ENCODE measurements at places on chromosomes 16 and 17.

DNA sequence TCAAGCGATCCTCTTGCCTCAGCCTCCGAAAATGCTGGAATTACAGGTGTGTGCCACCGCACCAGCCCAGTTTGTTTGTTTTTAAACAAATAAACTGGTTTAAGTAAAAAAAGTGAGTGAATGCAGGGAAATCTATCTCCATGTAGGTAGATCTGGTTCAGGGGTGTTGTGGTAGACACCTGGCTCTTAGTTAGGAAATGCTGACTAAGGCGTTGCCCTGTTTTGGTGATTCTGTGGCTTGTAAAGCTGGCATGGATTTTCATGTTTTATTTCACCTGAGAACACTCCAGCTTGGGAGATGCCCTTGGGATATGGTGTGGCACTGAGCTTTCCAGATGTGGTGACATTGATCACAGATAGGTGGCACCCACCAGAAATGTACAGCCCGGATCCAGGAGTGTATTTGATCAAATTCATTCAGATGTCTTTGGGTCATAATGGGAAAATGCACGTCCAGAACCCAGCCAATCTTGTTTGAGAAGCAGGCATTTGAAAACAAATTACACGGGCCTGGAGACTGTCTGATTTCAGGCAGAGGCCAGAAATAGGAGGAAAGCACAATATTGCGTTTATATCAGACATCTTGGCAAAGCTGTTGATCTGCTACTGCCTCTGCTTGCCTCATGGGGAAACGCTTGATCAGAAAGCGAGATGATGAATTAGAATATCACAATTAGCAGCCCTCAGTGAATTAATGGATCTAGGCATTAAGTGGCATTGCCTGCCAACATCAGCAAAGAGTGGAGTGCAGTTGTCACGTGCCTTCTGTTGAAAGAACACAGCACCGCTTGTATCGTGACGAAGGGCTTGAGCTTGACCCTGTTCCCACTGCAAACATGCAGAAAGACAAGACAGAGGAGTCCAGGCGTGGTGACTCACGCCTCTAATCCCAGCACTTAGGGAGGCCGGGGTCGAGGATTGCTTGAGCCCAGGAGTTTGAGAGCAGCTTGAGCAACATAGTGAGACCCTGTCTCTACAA, 7.3 kb upstream of the IL34 start:
- DNase-seq, result no peak

- no peak for DNase-seq
Measured at GRCh38 chr17:59807892-59808509, 84.7 kb downstream of the TUBD1 start.

GRCh38 chr17:75241996-75242460, 19.4 kb downstream of the GGA3 start:
- DNase-seq, result no peak

DNA sequence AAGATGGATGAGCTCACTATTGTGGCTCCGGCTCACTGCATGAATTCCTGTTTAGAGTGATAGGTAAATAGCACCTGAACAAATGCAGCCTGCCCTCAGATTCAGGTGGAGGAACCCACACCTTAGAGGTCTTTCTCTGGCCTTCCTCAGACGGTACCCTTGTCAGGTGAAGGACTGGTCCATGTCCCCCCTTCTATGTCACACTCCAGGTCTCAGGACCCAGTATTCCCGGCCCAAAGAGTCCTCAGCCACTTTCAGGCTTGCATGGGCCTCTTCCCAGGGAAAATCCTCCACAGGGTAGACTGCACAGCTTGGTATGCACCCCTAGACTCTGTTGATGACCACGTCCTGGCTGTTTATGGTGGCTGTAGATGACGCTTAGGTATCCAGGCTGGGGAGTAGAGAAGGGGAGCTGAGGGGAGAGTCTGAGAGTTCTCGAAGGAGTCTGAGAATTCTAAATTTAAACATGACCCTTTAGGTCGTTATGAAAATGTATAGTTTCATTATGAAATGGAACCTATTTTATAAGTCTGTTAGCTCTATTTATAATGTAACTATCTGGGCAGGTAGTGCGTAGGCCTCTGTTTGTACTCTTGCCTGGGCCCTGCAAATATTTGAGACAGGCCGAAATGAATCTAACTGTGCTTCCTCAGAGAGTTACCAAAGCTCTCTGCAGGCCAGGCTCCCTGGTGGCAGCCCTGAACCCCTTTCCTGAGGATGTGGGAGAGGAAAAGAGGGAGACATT, 32.5 kb upstream of the CCR7 start:
- DNase-seq, result no peak

- no peak for DNase-seq
Measured at GRCh38 chr16:69620573-69620972, 54.8 kb downstream of the NFAT5 start.

DNA sequence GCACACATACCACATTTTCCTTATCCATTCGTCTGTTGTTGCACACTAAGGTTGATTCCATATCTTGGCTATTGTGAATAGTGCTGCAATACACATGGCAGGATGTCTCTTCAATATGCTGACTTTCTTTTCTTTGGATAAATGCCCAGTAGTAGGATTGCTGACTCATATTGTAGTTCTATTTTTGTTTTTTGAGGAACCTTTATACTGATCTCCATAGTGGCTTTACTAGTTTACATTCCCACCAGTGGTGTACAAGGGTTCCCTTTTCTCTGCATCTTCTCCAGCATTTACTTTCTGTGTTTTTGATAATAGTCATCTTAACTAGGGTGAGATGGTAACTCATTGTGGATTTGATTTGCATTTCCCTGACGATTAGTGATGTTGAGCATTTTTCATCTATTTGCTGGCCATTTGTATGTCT, 118.1 kb downstream of the STXBP4 start:
- DNase-seq, result no peak

GRCh38 chr16:72132726-72133125, 39.1 kb downstream of the DHX38 start:
- no peak for DNase-seq

GRCh38 chr16:88473666-88474534, 20.8 kb downstream of the ZFPM1 start:
- no peak for DNase-seq

DNA sequence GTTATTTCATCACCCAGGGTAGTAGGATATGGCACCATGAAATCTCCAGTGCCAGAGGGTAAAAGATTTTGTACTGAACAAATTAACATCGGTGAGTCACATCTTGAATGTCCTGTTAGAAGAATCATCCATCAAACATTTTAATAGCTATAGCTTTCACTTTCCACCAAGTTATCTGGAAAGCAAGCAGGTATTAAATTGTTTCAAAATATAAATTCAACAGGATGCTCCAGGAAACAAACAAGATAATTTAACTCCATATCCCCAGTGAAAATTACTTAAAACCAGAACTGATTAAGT, 2.4 kb downstream of the VEZF1 start:
- DNase-seq, result no peak

DNA sequence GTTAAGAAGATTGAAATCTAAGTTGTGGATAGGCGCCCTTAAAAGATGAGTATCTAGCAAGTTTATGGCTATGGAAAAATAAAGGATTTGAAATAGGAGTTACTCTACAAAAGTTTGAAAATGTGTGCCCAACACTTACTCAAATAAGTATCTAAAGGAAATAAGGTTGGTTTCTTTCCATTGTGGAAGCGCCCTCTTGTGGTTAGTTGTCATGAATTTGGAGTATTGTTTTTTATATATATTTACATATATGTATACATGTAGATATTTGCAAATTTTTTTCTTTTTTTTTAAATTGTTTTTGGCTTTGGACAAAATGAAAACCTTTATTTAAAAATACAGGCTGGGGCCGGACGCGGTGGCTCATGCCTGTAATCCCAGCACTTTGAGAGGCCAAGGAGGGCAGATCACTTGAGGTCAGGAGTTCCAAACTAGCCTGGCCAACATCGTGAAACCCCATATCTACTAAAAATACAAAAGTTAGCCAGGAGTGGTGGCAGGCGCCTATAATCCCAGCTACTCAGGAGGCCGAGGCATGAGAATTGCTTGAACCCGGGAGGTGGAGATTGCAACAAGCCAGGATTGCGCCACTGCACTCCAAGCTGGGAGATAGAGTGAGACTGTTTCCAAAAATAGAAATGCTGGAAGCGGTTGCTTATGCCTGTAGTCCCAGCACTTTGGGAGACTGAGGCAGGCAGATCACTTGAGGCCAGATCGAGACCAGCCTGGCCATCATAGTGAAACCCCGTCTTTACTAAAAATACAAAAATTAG, 24.0 kb upstream of the VPS4A start:
- peak; percentile 71 for DNase-seq

GRCh38 chr17:13140750-13141149, 122.9 kb upstream of the ELAC2 start:
- DNase-seq, result no peak

- DNase-seq, result no peak
Measured at GRCh38 chr17:5958850-5959249, 111.3 kb upstream of the WSCD1 start.

DNA sequence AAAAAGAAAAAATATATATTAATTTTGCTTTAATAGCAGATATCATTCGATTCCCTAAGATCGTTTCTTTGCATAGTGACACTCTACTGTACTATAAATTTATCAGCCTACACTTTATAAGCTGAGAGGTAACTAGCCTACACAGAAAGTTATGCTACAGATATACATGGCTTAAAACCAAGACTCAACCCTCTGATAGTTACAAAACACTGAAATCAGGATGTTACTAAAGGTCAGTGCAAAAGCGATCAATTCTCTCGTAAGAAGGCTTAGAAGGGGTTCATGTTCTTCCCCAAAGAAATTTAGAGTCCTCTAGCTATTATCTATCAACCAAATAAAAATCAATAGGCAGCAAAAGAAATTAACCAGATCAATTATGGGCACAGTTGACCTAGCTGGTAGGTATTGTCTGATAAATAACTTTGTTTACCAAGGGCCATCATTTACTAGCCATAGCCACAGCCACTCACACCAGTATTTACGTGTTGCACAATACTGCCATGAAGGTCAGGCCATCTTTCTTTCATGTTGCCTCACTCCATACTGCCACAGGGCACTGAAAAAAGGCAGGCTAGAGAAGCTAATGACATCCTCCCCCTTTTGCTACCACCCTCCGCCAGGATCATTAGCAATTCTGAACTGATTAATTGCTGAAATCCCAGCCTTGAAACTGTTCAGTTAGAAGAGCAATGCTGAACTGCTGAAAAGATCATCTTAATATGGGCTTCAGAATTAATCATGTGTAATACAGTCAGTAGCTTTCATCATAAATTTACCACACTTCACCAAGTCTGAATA, 43.7 kb downstream of the RND2 start:
- no peak for DNase-seq

- no peak for DNase-seq
Measured at GRCh38 chr16:72927199-72928089, 120.5 kb downstream of the ZFHX3 start.

Measured in CD8-positive, alpha-beta T cell (primary cell).